ENCODE measurements at places on chromosomes 3 and 15.

DNA sequence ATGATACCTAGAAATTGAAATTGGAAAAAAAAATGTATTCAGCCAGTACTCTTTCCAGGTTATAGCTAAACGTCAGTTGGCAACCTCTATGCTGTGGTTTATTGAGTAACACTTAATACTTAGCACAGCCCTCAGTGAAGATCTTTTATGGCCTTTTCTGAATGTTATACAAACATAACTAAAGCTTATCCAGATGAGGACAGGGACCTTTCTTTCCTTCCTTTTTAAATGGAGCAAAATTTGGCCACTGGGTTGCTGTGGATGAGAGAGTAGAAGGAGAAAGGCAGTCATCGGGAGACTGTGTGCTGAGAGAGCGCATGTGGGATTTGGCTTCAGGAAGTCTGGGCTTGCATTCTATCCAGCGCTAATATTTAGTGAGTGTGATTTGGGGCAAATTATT lies 36.1 kb downstream of the IGF1R start:
- no peak for DNase-seq

DNA sequence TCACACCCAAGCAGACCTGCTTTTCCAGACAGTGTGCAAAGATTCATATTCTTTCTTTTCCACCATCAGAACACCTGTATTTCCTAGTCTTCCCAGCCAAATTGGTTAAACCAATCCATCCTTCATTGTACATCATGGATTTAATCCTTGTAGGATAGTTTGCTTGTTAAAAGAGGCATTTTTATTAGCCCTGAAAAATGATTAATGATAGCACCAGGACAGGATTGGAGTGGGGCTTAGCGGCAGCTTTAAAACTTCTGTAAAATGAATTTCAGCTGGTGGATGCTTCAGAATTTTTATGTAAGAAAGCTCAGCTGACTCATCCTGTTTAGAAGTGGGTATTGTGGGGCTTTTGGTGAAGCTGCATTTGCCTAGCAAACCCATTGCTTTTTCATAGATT lies 36.1 kb upstream of the ARHGEF26 start:
- DNase-seq, result no peak

DNA sequence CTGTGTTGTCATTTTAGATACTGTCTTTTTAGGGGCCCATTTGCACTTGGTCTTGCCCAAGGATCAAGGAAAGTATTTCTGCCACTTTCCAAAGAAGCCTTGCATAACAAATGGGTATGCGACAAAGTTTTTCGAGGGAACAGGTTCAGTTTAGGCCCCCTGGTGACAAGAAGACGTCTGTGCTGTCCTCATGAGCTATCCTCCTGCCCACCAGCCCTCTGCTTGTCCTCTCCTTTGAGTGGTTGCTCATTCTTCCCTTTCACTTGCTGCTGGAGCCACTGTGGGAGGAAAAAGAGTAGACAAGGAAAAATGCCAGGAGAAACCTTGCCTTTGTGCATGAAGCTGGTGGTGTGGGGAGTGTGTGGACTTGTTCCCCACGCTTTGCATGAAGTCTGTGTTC lies 171.9 kb downstream of the CACNA2D3 start:
- no peak for DNase-seq

DNA sequence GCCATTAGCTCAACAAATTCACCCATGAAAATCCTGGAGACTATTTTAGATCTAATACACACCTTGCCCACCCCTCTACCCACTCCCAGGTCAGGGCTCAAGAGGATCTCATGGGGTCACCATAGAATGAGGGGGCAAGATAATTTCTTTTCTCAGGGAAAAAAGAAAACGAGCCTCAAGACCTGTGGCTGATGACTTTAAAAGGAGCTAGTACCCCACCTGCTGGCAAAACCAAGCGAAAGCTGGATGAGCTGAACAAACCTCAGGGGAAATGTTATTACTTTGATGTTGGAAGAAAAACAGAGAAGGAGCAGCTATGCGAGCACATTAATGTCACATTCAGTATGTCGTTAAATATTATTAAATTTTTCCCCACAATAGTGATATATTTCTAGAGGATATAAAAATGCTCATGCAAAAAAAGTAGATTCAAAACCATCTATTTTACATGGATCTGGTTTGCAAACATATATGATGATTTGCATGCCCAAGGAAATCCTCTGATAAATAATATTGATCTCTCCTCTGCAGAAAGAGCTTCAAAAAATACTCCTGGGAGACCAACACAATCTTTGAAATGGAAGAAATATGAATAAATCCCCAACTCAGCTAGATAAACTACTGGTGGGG lies 37.7 kb downstream of the PLD1 start:
- DNase-seq, result peak; percentile 53

GRCh38 chr3:171351676-171352075 lies 108.5 kb downstream of the TNIK start:
- no peak for DNase-seq

GRCh38 chr15:74620636-74621545 lies 5.3 kb downstream of the CLK3 start:
- DNase-seq, result peak; percentile 74

GRCh38 chr15:98347866-98348265 lies 300.5 kb upstream of the IGF1R start:
- DNase-seq, result no peak

DNA sequence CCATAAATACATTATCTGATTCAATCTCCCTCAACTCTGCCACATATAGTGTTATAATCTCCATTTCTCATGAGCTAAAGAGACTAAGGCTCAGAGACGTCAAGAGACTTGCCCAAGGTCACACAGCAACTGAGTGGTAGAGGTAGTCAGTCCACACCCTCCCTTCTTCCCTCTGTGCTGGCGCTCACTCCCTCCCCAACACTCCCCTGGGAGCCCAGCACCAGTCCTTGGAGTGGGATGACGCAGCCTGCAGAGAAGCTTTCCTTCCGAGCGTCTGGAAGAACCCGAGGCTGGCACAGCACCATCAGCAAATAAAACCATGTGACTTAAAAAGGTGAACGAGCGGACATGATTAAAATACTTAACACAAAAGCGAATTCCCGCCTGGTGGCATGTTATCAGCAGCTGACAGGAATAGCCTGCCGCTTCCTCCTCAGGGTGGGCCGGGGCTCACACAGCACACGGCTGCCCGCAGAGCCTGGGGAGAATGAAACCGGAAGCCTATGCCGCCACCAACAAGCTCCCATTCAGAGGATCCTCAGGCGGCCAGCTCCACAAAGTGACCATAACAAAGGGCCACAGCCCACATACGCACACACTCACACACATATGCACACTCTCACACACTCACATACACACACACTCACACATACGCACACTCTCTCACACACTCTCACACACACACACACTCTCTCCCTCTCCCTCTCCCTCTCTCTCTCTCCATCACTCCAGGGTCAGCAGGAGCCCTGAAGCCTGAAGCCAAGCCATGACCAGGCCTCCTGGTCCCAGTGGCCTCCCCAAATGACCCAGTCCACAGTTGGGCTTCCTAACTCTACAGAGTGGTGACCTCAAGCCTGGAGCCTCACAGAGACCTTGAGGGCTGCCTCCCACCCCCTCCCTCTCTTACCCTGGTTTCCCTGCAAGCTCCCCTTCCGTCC lies 120.5 kb downstream of the XXYLT1 start:
- no peak for DNase-seq

- DNase-seq, result no peak
These were observed 11.4 kb upstream of the CAND2 start for GRCh38 chr3:12785096-12785495.

GRCh38 chr15:78718837-78719236 lies 77.8 kb upstream of the CHRNB4 start:
- no peak for DNase-seq

GRCh38 chr3:195094191-195094921 lies 176.6 kb downstream of the XXYLT1 start:
- DNase-seq, result peak; percentile 31

- DNase-seq, result peak; percentile 30
These were observed 21.2 kb upstream of the CRBN start for GRCh38 chr3:3200632-3201212.

- no peak for DNase-seq
These were observed 95.0 kb downstream of the MYLK start for GRCh38 chr3:123789160-123789559.

GRCh38 chr3:13254028-13254951 lies 165.8 kb downstream of the NUP210 start:
- no peak for DNase-seq

DNA sequence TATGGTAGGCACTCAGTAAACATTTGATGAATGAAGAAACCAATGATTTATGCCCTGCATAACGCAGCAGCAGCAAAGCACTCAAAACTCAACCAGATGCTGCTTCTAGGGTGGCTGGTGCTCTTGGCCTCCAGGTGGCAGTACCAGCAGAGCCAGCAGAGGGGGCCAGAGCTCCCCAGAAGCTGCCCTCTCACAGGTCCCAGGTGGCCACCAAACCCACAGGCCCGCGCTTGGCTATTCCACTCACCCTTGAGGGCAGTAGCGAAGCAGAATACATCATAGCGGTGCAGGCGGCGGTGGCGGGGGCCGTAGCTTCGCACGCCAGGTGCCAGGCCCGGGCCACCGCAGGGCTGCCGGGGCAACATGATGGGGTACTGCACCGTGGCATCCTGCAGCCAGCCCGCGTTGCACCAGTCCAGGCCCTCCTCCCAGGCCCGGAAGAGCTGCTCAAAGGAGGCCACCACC lies 16.6 kb downstream of the HAPLN3 start:
- DNase-seq, result peak; percentile 52

DNA sequence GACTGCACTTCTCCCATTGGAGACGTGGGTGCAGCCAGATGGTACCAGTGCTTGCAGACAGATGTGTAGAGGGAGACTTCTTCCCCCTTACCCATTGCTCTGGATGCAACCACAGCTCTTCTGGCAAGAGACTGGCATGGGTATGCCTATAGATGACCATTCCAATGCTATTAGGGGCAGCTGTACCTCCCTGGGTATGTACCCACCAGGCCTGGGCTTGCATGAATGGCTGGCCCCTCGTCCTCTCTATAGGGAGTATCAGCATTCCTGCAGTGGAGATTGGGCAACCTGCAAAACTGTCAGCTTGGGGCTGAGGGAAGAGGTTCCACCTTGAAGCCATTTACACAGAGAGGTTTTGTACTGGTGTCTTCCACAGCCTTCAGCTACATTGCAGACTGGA lies 57.6 kb upstream of the FXR1 start:
- DNase-seq, result no peak

DNA sequence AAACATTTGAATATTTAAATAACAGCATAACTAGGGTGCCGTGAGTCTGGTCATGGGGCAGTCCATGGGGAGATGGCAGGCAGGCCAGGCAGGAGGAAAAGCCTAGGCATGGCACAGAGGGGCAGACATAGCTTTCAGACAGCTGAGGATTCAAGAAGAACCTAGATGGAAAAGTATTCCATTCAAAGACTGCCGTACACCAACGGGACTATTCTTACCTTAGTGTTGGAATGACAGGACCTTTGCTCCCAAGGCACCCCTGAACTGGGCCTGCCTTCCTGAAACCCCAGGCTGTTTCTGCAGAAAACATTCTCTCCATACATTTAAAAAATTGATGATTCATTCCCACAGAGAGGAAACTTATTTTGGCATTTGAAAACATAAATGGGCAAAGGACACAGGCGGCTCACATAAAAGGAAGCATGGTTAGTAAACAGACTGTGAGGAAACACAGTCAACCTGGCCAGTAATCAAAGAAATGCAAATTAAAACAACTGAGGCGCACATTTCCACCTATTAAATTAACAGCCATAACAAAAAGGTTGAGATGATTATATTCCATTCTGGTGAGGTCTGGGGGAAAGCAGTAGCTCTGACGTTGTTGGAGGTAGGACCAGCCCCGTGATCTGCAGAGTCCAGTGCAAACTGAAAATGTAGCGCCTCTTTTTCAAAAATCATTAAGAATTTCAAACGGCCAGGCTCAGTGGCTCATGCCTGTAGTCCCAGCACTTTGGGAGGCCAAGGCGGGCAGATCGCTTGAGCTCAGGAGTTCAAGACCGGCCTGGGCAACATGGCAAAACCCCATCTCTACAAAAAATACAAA lies 71.3 kb upstream of the SMAD3 start:
- DNase-seq, result no peak

DNA sequence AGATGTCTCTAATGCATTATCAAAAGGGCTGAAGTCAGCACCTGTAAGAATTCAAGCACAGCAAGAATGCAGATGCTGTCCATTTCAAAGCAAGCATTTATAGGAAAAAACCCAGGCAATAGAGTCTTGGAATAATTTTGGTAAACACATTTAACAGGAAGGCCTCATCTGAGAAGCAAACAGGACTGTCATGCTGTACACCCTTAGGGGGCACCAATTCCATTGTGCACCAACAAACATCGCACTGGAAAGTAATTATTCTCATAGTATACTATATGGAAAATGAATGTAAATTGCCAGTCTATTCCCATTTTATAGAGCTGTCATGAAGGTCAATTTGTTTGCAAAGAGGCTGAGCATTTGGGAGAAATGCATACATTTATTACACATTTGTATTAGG lies 247.3 kb upstream of the SUCLG2 start:
- no peak for DNase-seq

DNA sequence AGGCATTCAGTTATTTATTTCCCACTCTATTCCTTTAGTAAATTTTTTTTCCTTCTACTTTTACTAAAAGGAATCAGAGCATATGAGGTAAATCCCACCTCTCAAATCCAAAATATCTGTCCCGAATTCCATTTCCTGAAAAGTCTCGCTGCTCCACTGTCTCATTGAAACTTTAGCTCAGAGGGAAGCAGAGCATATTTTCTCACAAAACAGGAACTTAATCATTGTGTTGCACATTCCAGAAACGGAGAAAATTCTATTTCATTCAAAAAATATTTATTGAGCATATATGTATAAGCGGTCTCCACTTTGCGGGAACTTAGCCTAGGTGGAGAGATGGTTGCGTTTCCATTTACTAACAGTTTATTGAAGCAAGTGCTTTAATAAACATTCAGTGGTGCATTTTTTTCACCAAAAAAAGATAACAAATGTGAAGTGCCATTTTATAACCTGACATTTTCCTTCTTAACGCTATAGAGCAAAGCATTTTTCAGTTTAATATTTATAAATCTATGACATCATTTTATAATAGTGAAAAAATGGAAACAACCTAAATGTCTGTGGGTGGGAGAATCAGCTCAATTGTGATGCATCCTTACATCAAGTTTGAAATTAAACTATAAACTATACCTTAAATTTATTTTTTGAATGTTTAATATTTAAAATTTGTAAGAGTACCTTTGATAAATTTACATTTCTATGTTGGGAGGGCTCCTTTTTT lies 67.2 kb upstream of the CSTA start:
- DNase-seq, result no peak

DNA sequence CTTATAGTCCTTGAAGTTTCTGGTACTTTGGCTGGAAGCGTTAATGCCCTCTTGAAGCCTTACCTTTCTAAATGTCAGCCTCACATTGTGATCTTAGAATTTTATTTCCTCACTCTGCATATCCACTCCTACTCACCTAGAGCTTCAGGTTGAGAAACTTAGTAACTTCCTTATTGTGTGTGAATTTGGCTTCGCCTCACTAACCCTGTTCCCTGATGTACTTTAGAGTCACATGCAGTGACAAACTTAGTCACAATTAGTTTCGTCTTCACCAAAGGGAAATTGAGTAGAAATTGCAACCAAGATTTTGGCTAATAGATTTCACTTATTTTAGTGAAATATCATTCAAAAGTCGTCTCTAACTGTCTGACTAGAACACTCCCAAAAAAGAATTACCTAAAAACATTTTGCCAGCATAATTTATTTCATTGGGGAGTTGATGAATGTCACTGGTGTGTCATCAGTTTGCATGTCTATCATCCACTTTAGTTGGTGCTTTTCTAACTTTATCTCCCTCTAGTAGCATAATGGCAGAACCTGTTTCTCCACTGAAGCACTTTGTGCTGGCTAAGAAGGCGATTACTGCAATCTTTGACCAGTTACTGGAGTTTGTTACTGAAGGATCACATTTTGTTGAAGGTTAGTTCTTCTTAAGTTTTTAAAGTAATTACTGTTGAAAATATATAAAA lies 960 bp downstream of the MFN1 start:
- DNase-seq, result no peak
